Upper lobe of left lung (tissue), 6 donors: ENCODE measurements at places on chromosomes 1 and 21. TPM values are rescaled to one million over a fixed set of nuclear protein-coding genes. Genes with fewer than 3 reads are reported as not detected.

DNA sequence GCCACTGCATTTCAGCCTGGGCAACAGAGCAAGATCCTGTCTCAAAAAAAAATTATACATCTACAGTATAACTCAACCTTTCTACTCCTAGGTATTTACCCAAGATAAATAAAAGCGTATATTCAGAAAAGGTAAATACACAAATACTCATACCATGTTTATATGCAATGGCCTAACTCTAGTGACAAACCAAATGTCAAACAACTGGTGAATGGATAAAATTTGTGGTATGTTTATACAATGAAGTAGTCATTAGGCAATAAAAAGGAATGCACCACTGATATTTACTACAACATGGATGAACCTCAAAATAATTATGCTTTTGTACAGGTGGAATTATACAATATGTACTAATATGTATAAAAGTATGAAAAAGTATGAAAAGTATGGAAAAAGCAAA, 174.2 kb upstream of the GORAB start:
- no peak for DNase-seq

OR2T29 gene
- not detected for total RNA-seq

- DNase-seq, result no peak
Measured at GRCh38 chr21:35329940-35330660, 281.0 kb upstream of the RUNX1 start.

OR2T33 gene
- total RNA-seq, result not detected

DNA sequence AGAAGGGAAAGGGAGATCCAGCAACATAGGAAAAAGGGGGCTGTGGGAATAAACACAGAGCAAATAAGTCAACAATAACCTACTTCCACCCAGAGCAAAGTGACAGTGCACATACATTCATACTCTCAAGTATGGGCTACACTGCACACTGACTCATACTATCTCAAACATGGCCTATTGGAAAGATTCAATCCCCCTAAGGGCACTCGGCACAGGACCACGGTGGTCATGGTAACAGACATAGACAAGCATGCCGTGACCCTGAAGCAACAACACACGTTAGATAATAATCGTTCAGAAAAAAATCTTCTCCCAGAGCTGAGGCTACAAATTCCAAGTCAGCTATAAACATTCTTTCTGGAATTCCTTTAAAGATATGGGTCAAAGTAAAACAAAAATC, 16.8 kb upstream of the JAK1 start:
- DNase-seq, result no peak

- DNase-seq, result no peak
Measured at GRCh38 chr21:25837533-25838265, 102.9 kb downstream of the GABPA start.

DNA sequence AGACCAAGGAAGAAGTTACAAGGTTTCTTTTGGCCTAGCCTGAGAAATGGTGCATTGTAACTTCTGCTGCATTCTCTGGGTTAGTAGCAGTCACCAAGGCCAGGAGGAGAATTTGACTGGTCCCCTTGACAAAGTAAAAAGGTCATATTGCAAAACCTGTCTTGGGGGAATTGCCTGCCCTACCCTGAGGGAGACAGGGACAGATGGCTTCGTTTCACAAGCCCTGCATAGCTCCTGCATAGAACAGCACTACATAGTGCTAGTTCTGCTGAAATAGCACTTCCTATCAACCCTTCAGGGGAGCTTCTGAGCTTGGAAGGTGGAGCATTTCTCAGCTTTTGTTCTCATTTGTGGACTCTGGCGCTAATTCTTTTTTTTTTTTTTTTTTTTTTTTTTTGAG, 20.4 kb upstream of the AK2 start:
- DNase-seq, result no peak

GRCh38 chr1:50109647-50110075, 941 bp downstream of the ELAVL4 start:
- no peak for DNase-seq

RAB3GAP2 gene
- 22.8 TPM for total RNA-seq

DNA sequence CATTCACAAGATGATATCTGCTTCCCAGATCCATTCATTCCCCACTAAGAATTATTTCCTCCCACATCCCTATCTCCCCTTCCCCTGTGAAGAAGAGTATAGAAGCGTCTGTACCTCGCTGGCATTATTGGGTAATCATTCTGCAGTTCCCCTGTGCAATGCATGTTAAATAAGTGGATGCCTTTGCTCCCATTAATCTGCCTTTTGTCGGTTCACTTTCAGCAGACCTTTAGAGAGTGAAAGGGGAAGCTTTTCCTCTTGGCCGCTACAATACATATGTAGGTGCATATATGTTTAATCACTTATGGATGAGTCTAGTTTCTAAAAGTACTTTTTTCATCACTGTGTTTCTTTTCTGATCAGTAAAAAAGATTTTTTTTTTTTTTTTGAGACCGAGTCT, 7.0 kb downstream of the CLCN6 start:
- no peak for DNase-seq

BEND5 gene
- total RNA-seq, result 1.7 TPM

DNA sequence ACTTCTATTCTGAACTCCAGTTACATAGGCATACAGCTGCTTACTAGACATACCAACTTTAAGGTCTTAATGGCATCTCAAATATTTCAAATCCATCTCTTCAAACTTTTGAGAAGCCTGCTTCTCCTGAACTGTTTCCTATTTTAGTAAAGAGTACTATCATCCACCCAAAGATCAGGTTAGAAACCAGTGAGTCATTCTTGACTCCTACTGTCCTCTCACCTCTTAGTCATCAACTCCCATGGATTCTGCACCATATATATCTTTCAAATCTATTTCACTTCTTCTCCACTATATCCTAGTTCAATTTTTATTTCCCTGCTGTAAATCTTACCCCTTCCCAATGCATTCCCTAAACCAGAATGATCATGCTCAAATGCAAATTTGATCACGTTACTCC, 18.1 kb upstream of the BEND5 start:
- no peak for DNase-seq

ESRRG gene
- 1.1 TPM for total RNA-seq

- no peak for DNase-seq
Measured at GRCh38 chr21:39332175-39332574, 16.7 kb downstream of the HMGN1 start.

DNA sequence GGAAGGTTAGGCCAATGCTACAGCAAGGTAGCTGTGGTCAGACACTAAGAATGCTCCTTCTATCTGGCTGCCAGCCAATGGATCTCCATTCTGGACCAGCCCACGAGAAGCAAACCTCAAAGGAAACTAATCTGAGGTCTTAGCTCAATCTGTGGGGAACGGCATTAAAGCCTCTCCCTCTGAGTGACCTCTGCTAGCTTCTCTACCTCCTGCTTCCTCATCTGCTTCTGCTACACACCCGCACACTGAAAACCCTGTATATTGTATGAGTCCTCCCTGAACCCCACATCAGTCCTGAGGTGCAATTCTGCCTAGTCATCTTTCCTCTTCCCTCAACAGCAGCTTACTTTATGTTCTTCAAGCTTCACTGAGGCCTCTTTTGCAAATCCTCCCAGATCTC, 6.9 kb upstream of the GALE start:
- no peak for DNase-seq

KCNA3 gene
- total RNA-seq, result 12.6 TPM

GRCh38 chr1:97849345-97850340, 71.2 kb downstream of the DPYD start:
- DNase-seq, result no peak

PALMD gene
- total RNA-seq, result 11.6 TPM

DNA sequence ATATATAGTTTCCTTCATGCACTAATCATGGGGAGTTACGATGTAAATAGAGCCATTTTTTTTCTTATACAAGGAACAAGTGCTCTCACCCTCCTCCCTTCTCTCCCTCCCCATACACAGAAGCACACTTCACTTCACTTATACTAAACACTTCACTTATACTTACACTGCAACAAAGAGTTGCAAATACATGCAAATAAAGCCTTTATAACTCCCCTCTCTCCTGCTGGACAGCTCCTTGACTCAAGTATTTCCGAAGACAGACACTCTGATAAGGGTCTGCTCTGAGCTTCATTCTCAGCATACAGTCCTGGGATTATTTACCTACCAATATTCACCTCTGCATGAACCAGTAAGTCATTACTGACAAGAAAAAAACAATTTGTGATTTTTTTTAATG, 35.6 kb upstream of the ERG start:
- DNase-seq, result no peak

GRCh38 chr21:15730484-15731242, 881 bp downstream of the USP25 start:
- no peak for DNase-seq

KRTAP13-1 gene
- not detected for total RNA-seq

DNA sequence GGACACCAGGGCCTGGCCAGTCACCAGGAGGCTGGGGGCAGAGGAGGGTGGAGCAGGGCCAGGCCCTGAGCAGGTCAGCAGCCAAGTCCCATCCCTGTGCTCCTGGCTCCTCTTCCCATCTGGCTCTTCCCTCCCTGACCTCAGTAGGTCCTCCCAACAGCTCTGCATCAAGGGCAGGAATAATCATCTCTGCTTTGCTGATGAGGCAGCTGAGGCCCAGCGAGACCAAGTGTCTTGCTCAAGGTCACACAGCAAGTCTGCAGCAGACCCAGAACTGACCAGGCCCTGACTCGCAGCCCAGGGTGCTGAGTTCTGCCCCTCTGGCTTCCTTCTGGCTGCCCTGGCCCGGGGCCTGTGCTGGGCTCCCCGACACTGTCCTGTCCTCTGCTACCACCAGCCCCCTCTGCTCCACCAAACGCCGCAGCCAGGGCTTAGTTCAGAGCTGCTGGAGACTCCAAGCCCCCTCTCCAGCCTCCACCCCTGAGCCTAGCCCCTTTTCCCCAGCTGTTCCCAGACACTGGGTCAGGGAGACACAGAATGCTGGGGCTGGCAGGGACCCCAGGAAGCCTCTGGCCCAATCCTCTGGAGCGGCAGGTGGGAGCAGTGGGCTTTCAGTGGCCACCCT, 224.9 kb downstream of the PTPRU start:
- DNase-seq, result no peak

- DNase-seq, result no peak
Measured at GRCh38 chr1:242787968-242788367, 263.5 kb upstream of the PLD5 start.

RGS16 gene
- 18.4 TPM for total RNA-seq

- DNase-seq, result peak; percentile 67
Measured at GRCh38 chr1:160284220-160284781, 632 bp downstream of the PEX19 start.

- no peak for DNase-seq
Measured at GRCh38 chr21:25676451-25676850, 37.4 kb downstream of the JAM2 start.

EXOSC10 gene
- total RNA-seq, result 50.9 TPM

EPB41 gene
- 80.6 TPM for total RNA-seq

DNA sequence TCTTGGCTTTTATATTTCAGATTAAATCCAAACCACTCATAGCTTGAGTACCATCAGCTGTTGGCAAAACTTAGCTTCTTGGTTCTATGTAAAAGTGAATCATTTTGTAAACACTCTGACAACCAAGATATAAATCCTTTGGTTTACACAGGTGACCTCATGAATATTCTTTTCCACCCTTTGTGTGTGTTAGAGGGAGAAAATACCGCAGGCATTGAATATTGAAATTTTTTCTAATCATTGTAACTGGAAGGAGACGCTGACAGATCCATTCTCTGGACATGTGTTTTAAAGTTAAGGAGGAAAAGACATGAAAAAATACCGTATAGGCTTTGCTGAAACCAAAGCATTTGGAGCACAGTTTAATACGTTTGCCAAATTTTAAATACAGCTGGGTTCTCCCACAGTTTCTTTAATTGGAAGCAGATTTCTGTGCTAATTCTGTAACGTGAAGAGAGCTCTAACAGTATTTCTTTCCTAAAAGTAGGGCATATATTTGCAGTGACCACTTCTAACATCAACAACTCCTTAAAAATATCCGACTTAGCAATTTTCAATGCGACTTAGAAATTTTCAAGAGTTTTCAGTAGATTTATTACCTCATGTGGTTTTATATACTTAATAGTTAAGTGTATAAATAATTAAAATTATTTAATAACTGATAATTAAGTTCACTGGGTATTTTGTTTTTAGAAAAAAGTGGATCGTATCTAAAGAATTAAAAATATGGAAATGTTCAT, 388.2 kb downstream of the USP25 start:
- no peak for DNase-seq

GRCh38 chr1:53266038-53266437, 27.7 kb upstream of the MAGOH start:
- DNase-seq, result no peak

DNA sequence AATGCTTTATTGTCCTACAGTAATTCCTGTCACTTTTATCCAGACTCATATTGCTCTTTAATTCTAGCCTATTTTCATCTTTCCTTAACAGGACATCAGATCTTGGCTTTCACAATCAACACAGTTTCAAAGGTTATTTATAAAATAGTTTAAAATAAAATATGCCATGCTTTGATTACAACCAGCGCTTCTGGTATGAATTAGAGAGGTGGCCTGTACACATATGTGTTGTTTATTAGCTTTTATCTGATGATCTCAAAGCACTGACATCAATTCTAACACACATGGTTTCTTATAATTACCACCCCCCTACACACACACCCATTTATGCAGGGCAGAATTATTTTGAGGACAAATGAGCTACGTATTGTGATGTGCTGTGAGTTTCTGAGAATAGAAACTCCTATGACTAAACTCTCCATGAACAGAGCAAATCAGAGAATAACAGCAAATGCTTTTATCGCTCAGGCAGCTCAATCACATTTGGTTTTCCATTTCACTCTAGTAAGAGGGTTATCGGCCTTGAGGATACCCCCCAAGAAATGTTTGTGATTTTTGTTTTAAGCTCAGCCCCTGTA, 18.0 kb downstream of the CD247 start:
- no peak for DNase-seq

- no peak for DNase-seq
Measured at GRCh38 chr21:41405321-41405720, 20.7 kb upstream of the MX1 start.

GRCh38 chr1:63969441-63969901, 195.7 kb downstream of the ROR1 start:
- DNase-seq, result no peak

DIO1 gene
- total RNA-seq, result not detected

NECAP2 gene
- total RNA-seq, result 87.2 TPM

LENEP gene
- 1.0 TPM for total RNA-seq

DNA sequence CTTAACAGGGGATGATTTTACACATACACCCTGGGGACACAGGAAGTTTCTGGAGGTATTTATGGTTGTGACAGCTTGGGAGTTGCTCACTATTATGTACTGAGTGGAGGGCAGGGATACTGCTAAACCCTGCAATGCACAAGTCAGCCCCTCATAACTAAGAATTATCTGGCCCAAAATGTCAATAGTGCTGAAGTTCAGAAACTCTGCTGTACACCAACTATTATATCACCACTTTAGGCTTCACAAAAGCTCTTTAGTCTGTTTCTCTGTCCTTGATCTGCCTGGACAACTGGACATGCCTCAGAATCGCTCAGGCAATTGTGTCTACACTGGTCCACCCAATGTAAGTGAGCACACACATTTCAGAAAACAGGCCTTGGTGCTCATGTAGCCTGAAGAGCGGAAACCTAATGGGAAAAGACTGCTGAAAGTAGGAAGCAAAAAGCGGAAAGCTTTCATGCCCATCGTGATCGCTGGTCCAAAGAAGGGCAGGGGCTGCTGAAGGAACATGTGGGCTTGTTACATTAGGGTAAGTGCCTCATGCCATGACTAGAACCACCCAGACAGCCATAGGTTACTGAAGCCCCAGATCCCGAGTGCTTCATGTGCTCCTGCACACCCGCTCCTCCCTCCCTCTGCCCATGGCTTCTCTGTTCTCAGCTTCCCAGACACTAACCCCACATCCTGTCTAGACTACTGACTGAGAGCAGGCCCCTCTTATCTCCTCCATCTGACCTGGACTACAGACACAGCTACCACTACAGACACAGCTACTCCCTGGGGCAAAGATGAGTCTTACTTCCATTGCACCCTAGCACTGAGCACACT, 73.5 kb downstream of the LRIG2 start:
- DNase-seq, result no peak
